ENCODE measurements at places on chromosomes 13 and 19.
A peak's percentile ranks its signal among the peaks of the same experiment; 100 is the strongest.

GRCh38 chr13:112434032-112434431 is 57.9 kb downstream of the SPACA7 start:
- no peak for DNase-seq

- DNase-seq: no peak
These were observed 870 bp downstream of the ZNF442 start for GRCh38 chr19:12364391-12365235.

DNA sequence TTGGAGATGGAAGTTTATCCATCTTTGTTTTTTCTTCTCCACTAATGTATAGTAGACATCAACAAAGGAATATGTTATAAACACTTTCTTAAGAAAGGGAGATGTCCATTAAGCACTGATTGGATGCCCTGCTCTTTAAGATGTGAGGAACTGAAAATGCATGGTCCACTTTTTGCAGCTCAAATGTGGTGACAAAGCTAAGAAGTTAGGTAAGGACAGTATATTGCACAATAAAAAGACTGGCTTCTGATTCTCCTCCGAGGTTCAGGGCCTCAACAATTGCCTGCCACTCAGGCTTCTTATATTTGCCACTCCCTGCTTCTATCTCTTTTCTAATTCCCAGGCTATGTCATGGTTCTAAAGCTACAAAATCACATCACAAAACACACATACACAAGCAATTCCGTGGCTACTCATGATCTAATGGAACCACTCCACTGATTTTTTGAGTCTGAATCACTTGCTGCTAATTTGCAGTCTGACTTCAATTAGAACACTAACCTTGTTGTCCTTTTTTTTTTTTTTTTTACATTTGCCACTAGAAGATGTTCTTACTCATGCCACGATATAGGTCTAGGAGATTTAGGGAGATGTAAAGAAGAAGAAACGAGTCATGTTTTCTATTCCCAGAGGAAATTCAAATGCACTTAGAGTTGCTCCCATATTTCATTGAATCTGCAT is 29.6 kb upstream of the TNFSF11 start:
- DNase-seq: peak; percentile 23

- DNase-seq: peak; percentile 93
These were observed at the start of gene TRIM28 for GRCh38 chr19:58543826-58544590. Gene TRIM28 (plus strand): TSS chr19:58544064. CDS start chr19:58544758, 694 bp downstream.

Measured in bronchial epithelial cell (primary cell).